ENCODE measurements at places on chromosomes 16 and 17.

- DNase-seq, result peak; percentile 70
Measured at GRCh38 chr17:72538901-72539352, 418.1 kb downstream of the SOX9 start.

DNA sequence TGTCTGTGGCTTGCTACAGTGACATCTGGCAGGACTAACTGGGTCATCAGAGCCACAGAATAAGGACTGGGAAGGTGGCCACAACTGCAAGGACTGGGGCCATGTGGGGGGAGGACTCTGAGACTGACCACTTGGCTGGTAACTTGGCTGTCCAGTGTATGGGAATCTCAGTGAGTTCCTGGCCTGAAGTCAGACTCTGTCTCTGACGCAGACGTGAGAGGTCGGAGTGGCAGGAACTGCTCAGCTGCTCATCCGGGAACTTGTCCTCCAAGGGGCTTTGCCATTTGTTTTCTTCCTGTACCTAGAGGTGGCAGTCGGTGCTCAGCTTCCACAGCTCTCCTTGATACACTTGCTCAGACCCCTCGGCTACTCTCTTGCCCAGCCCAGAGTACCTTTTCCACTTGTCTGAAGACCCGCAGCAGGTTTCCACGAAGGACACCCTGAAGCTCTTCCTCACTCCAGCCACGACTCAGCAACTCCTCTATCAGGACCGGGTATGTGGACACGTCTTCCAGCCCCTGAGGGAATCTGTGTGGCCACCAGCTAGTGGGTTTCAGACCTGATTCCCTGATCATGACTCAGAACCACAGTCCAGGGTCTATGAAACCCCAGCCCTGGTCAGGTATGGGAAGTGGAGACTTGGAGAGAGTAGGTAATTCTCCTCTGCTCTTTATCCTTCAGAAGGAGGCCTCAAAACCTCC, 7.3 kb upstream of the DPEP3 start:
- DNase-seq, result no peak

DNA sequence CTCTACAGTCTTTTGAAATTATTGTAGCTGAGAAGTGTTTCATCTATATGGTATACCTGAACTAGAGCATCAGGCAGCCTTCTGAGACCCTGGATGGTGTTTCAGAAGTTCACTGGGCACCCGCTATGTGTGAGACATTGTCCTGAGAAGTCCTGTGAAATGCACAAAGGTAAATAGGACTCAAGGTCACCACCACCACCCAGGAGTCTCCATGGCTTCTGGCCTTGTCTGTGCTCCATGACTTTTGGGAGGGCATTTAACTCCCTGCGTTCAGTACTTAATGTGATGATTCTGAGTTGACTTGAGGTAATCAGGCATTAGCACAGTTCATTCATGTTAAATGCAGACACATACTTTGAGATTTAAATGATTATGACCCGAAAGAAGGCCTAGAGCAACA, 1.1 kb downstream of the MLYCD start:
- DNase-seq, result no peak

- no peak for DNase-seq
Measured at GRCh38 chr17:17001076-17001777, 29.3 kb upstream of the TNFRSF13B start.

DNA sequence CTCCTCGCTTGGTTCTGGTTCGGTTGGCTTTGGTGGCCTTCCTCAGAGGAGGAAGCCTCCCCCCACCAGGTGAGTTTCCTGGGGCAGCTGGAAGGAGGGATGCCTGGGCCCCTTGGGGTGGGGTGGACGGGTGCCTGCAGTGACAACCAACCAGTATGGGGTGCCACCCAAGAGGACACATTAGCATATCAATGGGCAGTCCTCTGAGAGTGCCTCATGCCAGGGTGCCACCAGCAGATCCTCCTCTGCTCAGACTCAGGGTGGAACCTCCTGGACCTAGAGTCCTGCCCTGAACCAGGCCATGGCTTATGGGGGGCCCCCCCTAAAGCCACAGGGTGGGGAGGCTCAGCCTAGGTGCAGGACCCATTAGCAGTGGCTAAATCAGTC, 2.7 kb downstream of the PPP1R1B start:
- no peak for DNase-seq

DNA sequence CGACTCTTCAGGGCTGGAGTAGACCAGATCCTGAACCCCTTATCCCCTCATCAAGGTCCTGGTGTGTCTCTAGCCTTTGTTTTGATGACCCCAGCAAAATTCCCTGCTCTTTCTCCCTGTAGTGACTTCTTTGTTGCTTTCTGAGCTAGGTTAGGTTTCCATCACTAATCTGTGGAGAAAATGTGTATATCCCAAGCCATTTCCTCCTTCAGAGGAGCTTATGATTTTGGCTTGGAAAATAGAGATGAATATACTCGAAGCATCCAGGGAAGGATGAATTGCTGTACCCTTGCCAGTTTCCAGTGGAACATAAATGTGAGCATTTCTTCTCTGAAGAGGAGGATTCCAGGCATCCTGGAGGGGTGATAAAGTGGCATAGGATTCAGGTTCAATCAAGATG, 55.8 kb downstream of the KSR1 start:
- DNase-seq, result no peak

- no peak for DNase-seq
Measured at GRCh38 chr17:5897275-5897911, 172.8 kb upstream of the WSCD1 start.

DNA sequence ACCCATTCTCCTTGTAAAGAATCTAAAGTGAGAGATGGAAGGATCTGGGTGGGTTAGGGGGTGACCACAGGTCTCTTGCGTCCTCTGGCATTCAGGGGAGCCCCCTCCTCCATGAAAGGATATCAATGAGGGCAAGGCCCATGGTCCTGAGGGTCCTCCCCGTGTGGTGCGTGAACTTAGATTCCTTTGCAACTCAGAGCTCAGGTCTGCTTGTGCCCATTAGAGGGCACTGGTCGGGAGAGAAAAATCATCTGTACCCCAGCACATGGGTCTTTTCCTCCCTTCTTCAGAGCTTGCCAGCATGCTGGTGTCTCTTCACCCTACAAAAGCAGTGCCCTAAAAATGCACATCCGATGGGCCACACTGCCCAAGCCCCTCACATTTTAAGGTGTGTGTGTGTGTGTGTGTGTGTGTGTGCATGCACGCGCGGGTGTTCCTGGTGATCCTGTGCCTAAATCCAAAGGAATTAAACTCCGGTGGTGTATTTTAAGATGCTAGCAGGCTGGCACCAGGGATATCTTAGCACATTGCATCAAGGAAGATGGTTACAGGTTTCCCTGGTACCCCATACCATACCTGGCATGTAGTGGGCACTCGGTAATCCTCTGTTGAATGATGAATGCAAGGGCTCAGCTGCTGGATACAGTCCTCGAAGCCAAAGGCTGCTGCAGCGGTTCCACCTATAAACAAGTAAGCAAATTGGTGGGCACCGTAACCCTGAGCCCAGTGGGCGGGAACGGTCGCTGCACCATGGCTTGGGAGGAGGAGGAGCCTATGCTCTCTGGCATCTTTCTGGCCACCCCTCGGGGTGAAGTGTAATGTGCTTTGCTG, 4.7 kb downstream of the C1QTNF1 start:
- DNase-seq, result no peak

GRCh38 chr17:59490216-59490615, 75.2 kb upstream of the DHX40 start:
- DNase-seq, result no peak

- DNase-seq, result no peak
Measured at GRCh38 chr17:8935191-8935590, 30.3 kb downstream of the PIK3R5 start.

GRCh38 chr17:55624772-55625433, 97.8 kb downstream of the TMEM100 start:
- DNase-seq, result no peak

- peak; percentile 38 for DNase-seq
Measured at GRCh38 chr17:8300627-8301242, 5.5 kb upstream of the SLC25A35 start.

DNA sequence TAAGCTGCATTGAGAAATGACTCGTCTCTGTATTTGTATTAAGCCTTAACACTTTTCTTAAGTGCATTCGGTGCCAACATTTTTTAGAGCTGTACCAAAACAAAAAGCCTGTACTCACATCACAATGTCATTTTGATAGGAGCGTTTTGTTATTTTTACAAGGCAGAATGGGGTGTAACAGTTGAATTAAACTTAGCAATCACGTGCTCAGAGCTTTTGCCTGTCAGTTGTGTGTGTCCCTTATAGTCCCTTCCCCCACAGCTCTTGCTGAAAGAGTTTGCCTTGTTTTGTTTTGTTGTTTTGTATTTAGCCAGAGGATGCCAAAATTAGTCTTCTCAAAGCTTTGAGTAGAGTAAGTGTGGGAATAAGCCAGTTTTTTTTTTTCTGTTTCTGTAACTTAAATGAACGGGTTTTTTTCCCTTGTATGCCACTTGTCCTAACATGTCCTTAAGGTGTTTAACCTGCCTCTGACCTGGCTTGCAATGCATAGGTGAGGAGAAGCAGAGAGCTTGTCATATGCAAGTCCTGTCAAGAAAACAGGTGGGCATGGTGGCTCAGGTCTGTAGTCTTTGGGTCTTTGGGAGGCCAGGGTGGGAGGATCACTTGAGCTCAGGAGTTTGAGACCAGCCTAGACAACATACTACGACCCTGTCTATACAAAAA, 4.6 kb upstream of the MAPK8IP3 start:
- DNase-seq, result no peak

DNA sequence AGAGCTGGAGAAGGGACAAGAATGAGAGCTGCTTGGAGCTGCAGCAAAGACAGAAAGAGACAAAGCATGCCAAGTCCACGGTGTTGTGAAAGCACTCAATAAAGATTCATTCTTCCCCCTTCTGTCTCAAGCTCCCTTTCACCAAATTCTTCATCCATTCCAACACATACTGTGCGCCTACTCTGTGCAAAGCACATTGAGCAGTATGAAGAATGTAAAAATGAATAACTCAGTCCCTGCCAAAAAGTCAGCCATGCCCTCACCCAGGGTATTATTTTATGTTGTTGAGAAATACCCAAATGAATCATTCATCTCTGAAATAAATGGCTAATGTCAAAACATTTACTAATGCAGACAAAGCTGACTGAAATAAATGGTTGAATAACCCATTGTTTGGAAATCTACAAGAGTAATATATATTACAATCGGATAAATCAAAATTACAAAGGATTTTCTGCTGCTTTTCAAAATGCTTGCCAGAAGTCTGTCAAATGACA, 282.9 kb upstream of the IRX5 start:
- no peak for DNase-seq

- DNase-seq, result no peak
Measured at GRCh38 chr16:12375046-12375740, 398.7 kb downstream of the SNX29 start.

GRCh38 chr16:67430504-67430976, 381 bp upstream of the HSD11B2 start:
- no peak for DNase-seq

DNA sequence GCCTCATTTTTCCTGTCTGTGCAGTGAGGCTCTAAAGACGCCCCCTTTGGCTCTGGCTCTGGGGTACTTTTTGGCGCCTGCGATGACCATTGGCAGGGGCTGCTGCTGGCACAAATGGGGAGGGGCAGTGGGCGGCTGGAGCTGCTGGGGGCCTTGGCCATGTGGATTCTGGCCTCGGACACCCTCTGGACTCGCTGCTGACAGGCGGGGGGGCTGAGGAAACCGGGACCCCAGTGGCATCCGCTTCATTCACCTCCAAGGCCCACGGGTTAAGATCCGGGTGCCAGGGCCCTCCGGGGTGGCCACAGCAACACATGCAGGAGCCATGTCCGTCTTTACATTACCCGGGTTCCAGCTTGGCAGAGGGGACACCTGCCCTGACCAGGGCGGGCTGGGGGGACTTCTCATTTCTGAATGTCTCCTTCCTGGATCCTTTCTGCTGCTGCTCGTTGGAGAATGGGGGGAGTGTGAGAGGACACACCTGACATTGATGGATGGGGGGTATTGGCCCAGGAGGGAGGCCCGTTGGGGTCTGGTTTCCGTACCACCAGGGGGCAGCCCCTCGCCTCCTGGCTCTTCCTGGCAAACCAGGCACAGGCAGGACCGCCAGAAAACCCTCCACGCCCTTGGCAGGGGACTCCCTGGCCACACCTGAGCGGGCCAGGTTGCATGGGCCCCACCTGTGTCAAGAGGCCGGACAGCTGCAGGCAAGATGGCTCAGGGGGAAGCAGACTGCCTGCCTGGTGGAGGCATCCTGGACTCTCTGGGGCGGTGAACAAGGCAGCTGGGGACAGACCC, 21.8 kb downstream of the GSE1 start:
- no peak for DNase-seq

DNA sequence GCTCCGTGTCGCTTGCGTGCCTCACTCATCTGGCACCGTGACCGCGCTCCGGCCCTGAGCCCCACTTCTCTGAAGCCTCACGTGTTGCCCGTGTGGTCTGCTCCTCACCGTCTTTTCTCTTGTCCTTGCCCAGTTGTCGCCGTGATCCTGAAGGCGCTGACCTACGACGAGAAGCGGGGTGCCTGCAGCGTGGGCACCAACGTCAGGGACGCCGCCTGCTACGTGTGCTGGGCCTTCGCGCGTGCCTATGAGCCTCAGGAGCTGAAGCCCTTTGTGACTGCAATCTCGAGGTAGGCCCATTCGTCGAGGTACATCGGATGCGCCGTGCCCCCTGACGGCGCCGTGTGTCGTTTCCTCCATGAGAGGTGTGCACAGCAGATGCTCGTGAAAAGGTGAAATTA, 30.3 kb upstream of the ZNF750 start:
- DNase-seq, result no peak

- no peak for DNase-seq
Measured at GRCh38 chr16:51952500-51952899, 594.4 kb downstream of the TOX3 start.

DNA sequence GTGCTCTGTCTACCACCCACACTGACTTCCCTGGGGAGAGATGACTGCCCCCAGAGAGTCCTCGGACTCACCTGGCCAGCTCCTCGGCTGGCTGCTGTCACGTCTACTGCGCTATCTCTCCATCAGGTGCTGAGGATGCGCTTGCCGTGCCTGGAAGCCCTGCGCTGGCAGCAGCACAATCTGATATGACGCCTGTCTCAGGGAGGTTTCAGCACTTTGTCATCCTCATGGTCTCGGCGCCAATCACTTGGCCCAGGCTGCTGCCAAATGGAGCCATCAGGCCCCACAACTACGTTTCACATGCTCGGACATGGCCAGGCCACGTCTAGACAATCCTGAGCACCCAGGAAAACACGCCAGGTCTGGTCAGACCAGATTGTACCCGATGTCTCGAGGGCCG, 46.7 kb downstream of the FOXL1 start:
- DNase-seq, result no peak

GRCh38 chr17:62109378-62109902, 44.4 kb upstream of the MED13 start:
- peak; percentile 40 for DNase-seq

DNA sequence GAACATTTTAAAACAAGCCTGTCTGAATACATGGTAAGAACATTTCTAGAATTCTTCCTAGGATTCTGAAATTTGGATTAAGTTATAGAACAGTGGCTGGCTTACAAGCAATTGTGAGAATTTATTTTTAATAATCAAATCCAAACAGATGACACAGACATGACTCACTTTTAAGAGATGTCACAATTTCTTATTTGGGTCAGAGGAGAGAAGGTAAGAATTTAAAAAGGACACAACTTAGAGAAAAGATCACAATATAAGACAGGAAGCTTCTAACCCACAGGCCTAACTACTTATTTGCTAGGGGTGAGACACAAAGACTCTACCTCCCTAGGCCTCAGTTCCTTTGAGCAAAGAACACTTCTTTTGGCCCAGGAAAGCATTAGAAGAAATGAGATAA, 32.7 kb downstream of the ZZEF1 start:
- DNase-seq, result no peak
